NCI-H446 treated with DMSO at 0.1 percent for 48 hours (cell line): ENCODE measurements at places on chromosomes 2 and 18.

GRCh38 chr2:37588316-37588777 is 83.1 kb downstream of the CDC42EP3 start:
- no peak for DNase-seq

DNA sequence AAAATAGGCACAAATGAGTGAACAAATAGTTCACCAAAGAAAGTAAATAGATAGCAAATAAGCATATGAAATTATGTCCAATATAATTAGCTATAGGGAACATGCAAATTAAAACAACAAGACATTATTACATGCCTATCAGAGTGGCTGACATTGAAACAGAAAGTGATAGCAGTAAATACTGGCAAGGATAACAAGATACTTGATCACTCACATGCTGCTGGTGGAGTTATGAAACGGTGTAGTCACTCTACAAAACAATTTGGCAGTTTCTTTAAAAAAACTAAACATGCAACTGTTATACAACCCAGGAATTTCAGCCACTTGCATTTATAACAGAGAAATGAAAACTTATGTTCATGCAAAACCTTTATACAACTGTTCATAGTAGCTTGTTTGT is 439.2 kb upstream of the ACVR2A start:
- no peak for DNase-seq

DNA sequence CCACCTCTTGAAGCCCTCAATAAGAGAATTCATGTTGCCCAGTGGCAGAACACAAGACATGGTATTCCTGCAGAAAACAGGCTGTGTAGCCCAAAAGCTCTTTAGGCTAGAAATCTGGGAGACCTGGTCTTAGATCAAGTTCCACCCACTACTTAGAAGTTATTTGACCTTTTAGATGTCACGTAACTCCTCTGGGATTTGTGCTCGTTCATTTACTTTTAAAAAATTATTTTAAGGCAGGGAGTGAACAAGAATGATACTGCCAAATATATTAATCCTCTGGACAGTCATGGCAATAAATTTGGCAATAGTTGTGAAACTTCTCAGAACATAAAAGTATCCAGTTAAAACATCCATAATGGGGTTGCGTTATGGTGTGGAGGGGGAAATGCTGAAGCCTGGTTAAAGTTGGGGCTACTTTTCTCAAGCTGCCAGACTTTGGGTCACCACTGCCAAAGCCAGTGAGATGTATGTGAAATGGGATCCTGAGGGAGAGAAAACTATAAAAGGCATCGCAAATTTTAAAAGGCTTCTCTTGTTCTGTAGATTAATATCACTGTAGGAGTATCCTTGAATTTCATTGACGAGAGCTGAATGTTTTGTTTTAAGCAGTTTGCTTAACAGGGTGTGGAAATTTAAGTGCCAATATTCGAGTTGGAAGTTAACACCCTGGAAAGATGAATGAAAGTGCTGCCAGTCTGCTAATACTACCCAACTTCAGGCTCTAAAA is 15.8 kb downstream of the DAPL1 start:
- DNase-seq: no peak

DNA sequence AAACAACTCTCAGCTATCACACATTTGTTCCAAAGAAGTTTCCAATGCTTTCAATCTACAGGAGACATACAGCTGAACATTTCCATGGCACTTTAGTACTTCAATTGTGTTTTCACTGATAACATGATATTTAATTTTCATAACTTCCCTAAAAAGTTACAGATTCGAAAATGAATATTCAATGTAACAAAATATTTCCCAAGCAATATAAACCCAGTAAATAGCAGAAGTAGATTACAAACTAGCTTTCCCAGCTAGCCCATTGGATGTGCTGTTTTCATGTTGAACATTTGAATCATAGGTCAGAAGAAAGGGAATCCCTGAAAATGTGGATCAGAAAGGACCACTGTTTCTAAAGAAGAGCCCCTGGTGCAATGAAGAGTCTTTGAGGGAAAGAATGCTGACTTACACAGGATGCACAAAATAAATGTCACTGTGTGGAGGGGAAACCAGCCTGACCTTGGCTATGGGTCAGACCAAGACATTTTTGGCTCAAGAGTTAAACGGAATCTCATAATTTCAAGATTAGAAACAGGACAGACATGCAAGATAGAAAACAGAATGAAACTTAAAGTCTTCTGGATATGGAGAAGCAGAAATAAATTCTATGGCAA is 22.5 kb downstream of the CYTIP start:
- DNase-seq: no peak

GRCh38 chr2:54099829-54100585 is 15.4 kb upstream of the ACYP2 start:
- DNase-seq: no peak

- DNase-seq: no peak
Measured at GRCh38 chr2:233005096-233005495, 8.0 kb downstream of the NGEF start.

DNA sequence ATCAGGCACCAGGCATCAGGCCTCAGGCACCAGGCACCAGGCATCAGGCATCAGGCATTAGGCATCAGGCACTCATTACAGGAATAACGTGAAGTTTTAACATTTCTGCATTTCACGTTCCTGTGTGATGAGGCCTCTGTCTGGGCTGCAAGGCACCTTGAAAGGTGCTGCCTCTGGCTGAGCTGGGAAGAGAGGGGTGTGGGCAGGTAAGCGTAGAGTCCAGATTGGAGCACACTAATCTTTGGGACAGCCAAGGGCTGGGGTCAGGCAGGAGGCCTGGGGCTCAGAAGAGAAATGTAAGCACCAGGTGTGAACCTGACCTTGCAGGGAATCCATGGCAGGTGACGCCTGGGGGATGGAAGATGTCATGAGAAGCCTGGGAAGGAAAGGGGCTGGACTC is 25.3 kb upstream of the SNTG2 start:
- DNase-seq: no peak

- DNase-seq: no peak
Measured at GRCh38 chr2:162422894-162423293, 79.0 kb downstream of the GCA start.

DNA sequence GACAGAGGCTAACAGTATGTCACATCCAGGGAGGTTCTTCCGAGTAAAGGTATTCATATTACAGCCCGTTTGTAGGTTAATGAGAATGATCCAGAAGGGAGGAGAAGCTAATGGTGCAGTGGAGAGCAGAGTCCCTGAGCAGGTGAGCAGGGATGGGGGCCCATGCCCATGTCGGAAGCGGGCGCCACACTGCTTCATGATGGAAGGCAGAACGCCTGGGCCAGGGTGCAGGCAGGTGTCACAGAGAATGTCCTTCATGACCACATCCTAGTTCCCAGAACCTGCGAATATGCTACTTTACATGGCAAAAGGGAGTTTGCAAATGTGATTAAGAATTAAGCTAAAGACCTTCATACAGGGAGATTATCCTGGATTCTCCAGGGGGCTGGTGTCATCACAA is 4.0 kb downstream of the HES6 start:
- DNase-seq: no peak

GRCh38 chr2:8481463-8482009 is 200.3 kb upstream of the ID2 start:
- no peak for DNase-seq

- DNase-seq: no peak
Measured at GRCh38 chr18:35481960-35482366, 15.8 kb downstream of the INO80C start.

DNA sequence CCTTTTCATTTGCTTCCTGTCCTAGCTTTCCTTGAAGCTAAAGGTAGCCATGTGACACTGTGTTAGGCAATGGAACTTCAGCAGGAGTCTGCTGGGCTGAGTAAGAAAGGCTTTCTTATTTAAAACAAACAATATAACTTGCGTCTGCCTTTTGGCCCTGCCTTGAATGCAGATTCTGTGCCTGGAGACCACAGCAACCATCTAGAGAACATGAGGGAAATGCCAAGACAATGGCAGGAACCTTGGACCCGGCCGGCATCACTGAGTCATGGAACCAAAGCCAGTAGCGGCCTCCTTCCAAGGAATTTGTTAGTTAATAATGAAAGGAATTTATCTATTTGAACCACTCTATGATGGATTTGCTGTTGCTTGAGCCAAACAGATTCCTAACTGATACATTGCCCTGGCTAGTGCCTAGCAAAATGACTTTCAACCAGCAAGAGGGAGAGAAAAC is 207.5 kb upstream of the EPHA4 start:
- no peak for DNase-seq

DNA sequence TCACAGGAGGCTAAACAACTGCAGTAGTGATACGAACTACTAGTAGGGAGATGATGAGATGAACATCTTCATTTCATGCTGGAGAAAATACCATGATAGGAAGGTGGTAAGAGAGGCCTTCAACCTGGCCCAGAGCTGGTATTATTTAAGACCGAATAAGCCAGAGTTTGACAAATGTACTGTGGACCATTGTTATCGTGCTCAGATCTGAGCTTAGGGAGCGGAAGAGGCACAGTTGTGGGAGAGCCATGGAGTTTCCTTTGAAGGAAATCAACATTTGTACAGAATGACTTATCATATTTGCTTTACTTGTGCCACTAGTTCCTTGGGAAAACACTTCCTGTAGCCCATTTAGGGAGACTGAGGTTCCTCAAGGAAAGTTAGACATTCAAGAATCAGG is 260.6 kb upstream of the TNP1 start:
- no peak for DNase-seq

GRCh38 chr18:43964666-43965065 is 687.4 kb upstream of the SYT4 start:
- no peak for DNase-seq
